COR-L47 (cell line): ENCODE measurements at places on chromosomes 12 and 14.

- no peak for DNase-seq
Observed at GRCh38 chr14:33682760-33683159, 268.1 kb downstream of the EGLN3 start.

DNA sequence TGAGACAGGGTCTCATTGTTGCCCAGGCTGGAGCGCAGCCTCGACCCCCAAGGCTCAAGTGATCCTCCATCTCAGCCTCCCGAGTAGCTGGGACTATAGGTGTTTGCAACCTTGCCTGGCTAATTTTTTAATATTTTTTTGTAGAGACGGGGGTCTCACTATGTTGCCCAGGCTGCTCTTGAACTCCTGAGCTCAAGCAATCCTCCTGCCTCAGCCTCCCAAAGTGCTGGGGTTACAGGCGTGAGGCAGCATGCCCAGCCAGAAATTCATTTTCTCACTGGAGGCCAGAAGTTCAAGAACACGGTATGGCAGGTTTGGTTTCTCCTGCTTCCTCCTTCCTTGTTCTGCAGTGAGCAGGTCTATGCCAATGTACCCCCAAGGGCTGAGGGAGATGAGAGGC, 3.7 kb downstream of the RNASE1 start:
- DNase-seq, result no peak

GRCh38 chr14:63438065-63438757, 105.0 kb downstream of the PPP2R5E start:
- peak; percentile 69 for DNase-seq

GRCh38 chr12:10033783-10034545, 3.5 kb downstream of the CLEC9A start:
- DNase-seq, result no peak

DNA sequence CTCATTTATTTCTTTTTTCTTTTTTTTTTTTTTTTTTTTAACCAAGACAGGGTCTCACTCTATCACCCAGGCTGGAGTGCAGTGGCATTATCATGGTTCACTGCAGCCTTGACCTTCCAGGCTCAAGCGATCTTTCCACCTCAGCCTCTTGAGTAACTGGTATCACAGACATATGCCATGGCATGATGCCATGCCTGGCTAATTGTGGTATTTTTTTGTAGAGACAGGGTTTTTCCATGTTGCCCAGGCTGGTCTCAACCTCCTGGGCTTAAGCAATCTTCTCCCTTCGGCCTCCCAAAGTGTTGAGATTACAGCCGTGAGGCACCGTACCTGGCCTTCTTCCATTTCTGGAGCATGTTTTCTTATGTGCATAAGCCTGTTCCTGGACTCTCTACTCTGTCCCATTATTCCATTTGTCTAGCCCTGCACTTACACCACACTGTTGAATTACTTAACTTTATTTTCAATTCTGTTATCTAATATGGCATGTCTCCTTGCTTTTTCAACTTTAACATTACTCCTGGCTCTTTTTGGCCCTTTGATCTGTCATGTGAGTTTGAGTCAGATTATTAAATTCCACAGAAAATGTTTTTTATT, 47.9 kb upstream of the PTGDR start:
- DNase-seq, result no peak

DNA sequence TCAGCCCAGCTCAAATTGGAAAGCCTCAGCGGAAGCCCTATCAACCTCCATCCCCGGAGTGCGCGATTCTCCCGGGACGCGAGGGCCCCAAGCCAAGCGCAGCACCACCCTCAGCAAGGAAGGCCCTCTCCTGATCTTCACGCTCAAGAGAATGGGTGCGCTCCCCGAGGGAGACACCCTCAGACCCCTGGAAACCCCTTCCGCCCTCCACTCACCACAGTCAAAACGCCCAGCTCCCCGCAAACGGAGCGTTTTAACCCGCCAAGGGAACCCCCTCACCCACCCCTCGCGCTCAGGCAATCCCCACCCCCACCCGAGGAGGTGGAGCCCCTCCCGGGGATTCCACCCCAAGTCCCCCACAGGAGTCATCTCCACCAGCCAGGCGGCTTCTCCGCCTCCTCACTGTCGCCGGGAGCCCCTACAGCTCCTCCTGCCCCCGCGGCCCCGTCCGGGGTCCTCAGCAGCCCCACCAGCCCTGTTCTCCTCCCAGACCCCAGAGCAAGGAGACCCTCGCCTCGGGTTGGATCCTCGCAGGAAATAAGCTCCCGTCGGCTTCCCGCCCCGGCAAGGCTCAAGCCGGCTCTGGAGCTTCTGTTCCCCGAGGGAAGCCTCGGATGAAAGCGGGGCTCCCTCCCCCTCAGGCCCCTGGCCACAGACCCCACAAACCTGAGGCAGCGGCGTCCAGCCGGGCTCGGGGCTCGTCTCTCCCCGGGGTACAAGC, 507 bp downstream of the BAZ2A start:
- no peak for DNase-seq

- DNase-seq, result no peak
Observed at GRCh38 chr12:126027825-126028224, 962.6 kb downstream of the AACS start.

- no peak for DNase-seq
Observed at GRCh38 chr14:90159146-90159545, 97.2 kb upstream of the PSMC1 start.

GRCh38 chr14:103732868-103733620, 17.4 kb downstream of the ZFYVE21 start:
- no peak for DNase-seq

DNA sequence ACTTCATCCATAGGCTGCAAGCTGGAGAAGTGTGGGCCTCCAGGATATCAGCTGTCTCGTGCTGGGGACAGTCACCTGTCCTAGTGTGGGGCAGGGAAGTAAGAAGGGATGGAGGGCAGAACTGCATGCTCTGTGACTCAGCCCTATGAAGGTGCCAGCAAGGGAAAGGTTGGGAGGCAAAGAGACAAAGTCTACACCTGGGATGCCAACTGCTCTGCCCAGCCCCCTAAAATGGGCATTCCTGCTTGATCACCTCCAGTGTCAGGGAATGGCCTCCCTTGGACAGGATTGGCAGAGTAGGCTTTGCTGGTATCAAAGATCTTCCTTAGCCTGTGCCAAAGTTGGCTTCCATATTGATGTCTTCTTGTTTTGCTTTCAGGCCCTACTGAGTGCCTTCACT, 335.0 kb downstream of the BCL11B start:
- DNase-seq, result no peak

GRCh38 chr14:75906680-75907280, 75.0 kb downstream of the TGFB3 start:
- DNase-seq, result peak; percentile 53
